Hepatocyte (in vitro differentiated cells): ENCODE measurements at places on chromosomes 1 and 21. TPM values are rescaled to one million over a fixed set of nuclear protein-coding genes. Genes with fewer than 3 reads are reported as not detected.

Gene DAB1
- 19.5 and 21.9 TPM in 2 replicates for polyA plus RNA-seq

Gene SPRR2F
- polyA plus RNA-seq: 26.1 and 42.2 TPM in 2 replicates

Gene LAMC2
- polyA plus RNA-seq: 32.9 and 45.3 TPM in 2 replicates

Gene CD244
- polyA plus RNA-seq: 1.1 and 1.2 TPM in 2 replicates

GRCh38 chr1:40563266-40563665, 31.8 kb downstream of the ZNF684 start:
- H3K4me3 ChIP-seq: no peak overlapping the region
- H3K4me1 ChIP-seq: no peaks in the 10 kb centered on the region
- DNase-seq: no peak
- H3K36me3 ChIP-seq: no peaks in the 10 kb centered on the region
- H3K27ac ChIP-seq: no peak overlapping the region
- H3K27me3 ChIP-seq: no peaks in the 10 kb centered on the region

DNA sequence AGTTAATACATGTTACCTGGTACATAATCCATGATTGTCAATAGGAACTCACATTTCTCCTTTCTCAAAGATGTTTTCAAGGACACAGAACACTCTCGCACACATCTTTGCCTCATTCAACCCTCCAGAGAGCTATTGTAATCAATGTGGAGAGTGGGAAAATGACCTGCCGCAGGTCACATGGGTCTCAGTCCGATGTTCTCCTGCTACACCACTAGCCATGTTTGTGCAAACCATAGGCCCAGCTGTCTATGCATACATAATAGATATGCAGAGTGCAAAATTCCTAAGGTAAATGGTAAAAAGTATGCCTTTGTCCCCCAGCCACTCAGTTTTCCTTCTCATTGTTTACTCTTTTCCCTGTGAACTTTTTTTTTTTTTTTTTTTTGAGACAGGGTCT, 89.2 kb downstream of the ADSS2 start:
- H3K4me1 ChIP-seq: peaks cover 14% of the 10 kb centered on the region
- H3K27me3 ChIP-seq: no peaks in the 10 kb centered on the region
- H3K36me3 ChIP-seq: no peaks in the 10 kb centered on the region
- DNase-seq: no peak

GRCh38 chr1:58782178-58783089, 1.4 kb downstream of the JUN start:
- peak; percentile 47 for DNase-seq
- H3K27ac ChIP-seq: peak overlapping the region; percentile 95
- H3K4me3 ChIP-seq: peak overlapping the region; percentile 91
- H3K27me3 ChIP-seq: no peaks in the 10 kb centered on the region
